ENCODE measurements at places on chromosomes 4 and X. TPM values are rescaled to one million over a fixed set of nuclear protein-coding genes. Genes with fewer than 3 reads are reported as not detected.

The GBA3 gene
- not detected for total RNA-seq

The RRH gene
- 0.09 TPM for total RNA-seq

The TMPRSS11B gene
- total RNA-seq, result not detected

The AGA gene
- total RNA-seq, result 77.3 TPM

The TSPAN7 gene
- total RNA-seq, result not detected

The ARHGAP36 gene
- not detected for total RNA-seq

The XAGE2 gene
- not detected for total RNA-seq

The SPANXN3 gene
- not detected for total RNA-seq

The WWC2 gene
- 26.3 TPM for total RNA-seq

The ANXA10 gene
- total RNA-seq, result 25.3 TPM

The PPEF2 gene
- not detected for total RNA-seq

The PAGE2B gene
- 0.28 TPM for total RNA-seq

The TLL1 gene
- total RNA-seq, result 0.09 TPM

The TMEM192 gene
- 3.6 TPM for total RNA-seq

The LRP2BP gene
- 0.55 TPM for total RNA-seq

The TKTL1 gene
- total RNA-seq, result not detected

The FRYL gene
- 39.5 TPM for total RNA-seq

The TMSB15A gene
- total RNA-seq, result 0.85 TPM

The NDP gene
- total RNA-seq, result 0.28 TPM

The FAM9C gene
- total RNA-seq, result under 0.01 TPM

The KIF4A gene
- total RNA-seq, result 1.8 TPM

The TMPRSS11A gene
- total RNA-seq, result not detected

The GYPE gene
- total RNA-seq, result 0.74 TPM

The FAT1 gene
- 132 TPM for total RNA-seq

The FRMPD3 gene
- not detected for total RNA-seq

The TCEAL5 gene
- total RNA-seq, result not detected

The CEP135 gene
- total RNA-seq, result 3.4 TPM

The ALPK1 gene
- 25.7 TPM for total RNA-seq

Data from smooth muscle cell of bladder (primary cell).